ENCODE measurements at places on chromosomes 1 and 21.

DNA sequence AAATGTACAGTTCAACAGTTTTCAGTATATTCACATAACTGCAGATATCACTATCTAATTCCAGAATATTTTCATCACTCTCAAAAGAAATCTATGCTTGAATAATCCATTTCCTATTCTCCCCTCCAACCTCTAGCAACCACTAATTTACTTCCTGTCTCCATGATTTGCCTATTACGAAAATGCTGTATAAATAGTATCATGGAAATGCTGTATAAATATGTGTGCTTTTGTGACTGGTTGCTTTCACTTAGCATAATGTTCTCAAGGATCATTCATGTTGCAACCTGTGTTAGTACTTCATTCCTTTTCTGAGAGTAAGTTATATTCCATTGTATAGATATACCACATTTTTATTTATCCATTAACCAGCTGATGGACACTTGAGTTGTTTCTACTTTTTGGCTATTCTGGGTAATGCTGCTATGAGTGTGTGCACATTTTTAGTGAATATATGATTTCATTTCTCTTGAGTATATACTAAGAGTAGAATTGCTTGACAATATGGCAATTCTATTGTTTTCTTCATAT, 115.6 kb downstream of the TNFSF18 start:
- DNase-seq = no peak

- no peak for DNase-seq
These were observed 9.8 kb upstream of the CELSR2 start for GRCh38 chr1:109239409-109240068.

GRCh38 chr1:205921570-205921909, 21.7 kb downstream of the SLC26A9 start:
- no peak for DNase-seq

GRCh38 chr1:230173187-230173975, 106.3 kb downstream of the GALNT2 start:
- DNase-seq = no peak

DNA sequence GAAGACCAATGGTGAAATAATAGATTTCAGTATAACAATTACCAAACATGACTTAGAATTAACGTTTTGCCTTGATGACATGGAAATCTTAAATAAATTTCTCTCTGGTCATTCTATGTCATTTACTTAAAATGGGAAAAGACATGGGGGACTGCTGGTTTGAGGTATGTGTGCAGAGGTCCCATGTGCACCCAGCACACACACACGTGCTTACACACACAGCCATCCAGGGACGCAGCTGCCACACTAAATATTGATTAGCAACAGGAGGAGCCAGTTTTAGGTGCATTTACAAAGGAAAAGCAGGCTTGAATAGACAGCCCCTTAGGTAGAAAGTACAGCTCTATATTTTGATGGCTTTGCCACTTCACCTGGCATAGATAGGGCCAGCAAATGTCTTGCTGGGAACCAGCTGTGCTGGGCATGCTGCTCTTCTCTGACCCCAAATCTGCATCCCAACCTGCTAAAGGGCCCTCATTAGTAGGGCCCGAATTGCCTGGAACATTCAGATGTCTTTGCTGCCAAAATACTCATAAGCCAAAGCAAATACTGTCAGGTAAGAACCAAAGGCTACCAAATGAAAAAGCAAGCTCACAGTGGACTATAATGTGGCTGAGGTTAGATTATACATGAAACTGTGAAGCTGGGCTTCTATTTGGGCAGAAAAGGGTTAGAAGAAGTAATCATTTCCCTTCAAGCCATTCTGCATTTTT, 399.9 kb downstream of the HHAT start:
- DNase-seq = no peak

DNA sequence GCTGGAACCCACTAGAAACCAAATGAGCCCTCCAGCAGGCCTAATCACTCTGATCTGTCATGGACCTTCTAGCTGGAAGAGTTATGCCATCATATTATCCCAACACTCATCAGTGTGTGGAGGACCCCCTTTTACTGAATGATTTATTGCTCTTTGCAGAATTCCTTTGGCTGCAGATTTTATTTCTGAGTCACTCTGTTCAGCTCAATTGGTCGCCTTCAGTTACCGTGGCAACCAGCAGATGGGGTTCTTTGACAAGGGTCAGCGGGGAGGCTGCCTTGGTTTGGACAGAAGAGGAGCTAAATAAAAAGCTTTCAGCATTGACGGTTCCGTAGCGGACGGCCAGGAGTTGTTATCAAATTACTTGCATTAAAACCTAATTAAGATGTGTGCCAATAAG, 220.1 kb downstream of the SDCCAG8 start:
- DNase-seq = no peak

GRCh38 chr1:41890825-41891198, 27.9 kb downstream of the HIVEP3 start:
- DNase-seq = no peak

DNA sequence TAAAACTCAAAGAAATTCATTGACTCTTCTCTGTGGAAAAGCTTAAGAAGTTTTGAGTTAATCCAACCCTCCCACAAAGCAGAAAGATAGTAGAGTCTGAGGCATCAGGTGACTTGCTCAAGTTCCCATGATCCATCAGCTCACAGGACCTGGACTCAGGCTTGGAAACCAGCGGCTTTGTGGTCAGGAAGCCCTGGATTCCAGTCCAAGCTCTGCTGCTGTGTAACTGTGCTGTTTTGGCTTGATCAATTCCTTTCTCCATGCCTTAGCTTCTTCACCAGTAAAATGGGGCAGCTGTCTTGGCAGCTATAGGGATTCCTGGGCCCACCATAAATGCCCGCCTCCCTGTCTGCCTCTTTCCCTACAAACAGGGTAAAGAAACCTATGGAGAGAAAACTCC, 180.2 kb downstream of the HIVEP3 start:
- no peak for DNase-seq

DNA sequence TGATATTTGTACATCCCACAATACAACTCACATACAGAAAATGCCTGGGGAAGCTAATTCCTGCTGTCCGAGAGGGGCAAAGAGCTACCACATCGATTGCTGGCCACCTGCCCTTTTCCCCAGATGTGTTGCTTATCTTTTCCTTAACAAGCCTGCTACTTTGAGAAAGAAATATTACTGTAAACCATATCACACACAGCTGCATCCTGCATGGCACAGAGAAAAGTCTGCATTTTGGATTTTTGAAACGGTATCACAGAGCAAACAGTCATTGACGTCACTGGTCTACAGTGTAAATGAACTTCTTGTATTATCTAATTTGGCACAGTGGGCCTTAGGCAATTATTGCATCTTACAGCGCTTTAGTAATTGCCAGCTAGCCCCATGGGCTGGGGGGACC, 164.7 kb downstream of the CLIC6 start:
- no peak for DNase-seq

GRCh38 chr1:85734931-85735330, 26.7 kb upstream of the ZNHIT6 start:
- peak; percentile 2 for DNase-seq

- DNase-seq = no peak
These were observed 8.3 kb downstream of the ENAH start for GRCh38 chr1:225644666-225645065.

DNA sequence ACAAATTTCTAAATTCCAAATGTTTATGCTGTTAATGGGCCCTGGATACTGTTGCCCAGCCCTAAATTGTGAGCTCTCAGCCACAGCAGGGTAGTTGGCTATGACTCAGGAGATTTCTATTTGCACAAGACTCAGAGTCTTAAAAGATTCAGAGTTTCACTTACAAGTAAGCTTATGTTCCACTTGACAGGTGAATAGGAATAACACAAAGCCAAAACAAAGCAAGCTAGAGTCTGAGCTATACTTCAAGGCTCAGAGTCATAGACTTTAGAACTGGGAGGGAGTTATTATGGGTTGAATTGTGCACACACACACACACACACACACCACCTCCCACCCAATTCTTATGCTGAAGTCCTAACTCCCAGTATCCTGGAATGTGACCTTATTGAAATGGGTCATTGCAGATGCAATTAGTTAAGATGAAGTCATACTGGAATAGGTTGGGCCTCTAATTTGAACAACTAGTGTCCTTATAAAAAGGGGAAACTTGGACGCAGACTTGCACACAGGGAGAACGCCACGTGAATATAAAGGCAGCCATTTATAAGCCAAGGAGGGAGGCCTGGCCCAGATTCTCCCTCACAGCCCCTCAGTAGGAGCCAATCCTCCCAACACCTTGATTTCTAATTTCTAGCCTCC, 30.2 kb downstream of the PRDX6 start:
- DNase-seq = peak; percentile 43

DNA sequence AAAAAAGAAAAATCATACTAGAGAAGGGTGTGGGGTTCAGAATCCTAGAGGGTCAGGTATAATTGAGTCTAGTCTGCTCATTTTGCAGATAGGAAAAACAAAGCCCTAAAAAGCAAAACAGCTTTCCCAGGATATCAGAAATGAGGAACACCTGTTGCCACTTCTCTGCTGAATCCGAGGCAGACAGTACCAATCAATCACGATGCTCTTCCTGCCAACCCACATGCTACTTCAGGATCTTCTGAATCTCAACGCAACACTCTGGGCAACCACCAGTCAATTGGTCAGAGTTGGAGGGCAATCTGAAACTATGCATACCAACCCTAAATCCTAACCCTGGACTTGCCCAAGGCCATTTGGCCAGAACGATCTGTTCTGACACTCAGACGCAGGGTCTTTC, 128.3 kb downstream of the EPHB2 start:
- DNase-seq = no peak

Measured in large intestine (tissue), 12 donors.